ENCODE measurements at places on chromosomes 5 and 9.
A peak's percentile ranks its signal among the peaks of the same experiment; 100 is the strongest.

GRCh38 chr5:35012796-35013195, 35.0 kb downstream of the AGXT2 start:
- no peak for DNase-seq

DNA sequence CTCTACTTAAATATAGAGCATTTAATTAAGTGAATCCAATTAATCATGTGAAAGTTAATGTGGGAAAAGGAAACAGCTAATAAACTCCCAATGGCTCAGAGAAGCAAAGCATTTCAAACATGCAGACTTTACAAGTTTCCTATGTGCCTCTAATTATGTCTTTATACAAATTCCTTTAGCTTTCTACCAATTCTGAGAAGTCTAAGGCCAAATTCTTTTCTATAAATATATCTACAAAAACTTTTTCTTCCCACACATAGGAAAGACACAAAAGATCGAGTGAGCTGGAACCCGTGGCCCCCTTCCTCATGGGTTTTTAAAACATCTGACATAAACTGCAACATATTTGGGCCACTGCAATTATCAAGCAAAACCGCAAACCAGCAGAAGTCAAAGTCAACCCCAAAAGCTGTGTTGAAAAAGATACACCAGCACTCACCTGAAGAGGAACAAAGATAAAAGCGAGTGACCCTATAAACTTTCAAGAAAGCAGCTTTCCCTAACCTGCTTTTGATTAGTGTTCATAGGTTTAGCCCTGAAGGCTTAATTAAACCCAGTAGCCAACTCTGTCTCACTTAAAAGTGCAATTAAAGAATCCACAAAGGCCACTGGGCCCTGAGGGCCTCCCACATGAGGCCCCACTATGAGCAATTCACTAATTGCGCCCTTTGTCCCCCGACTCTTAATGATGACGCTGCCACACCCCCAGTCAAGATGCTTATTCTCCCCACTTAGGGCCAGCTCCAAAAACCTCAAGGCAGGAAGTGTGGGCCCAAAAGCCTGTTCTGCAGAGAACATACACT, 12.1 kb downstream of the SEMA5A start:
- no peak for DNase-seq

- no peak for DNase-seq
These were observed 2.0 kb upstream of the MZB1 start for GRCh38 chr5:139391570-139392323.

DNA sequence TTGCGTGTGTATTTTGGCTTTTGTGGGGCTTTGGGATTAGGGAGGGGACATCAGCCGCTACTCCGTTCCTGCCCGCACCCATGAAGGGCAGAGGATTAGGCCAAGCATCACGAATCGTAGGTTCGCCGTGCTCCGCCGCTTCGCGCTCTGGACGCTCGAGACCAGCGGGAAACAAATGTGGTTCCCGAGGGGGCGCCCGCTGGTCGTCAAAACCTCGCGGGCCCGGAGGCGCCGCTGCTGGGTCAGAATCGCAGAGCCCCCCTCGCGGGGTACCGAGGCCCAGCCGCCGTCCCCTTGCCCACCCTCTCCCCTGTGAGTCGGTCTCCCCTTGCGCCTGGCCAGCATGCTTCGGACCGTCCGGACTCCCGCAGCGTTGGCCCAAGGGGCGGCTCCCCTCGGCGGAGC, 2.3 kb upstream of the PAX5 start:
- no peak for DNase-seq

DNA sequence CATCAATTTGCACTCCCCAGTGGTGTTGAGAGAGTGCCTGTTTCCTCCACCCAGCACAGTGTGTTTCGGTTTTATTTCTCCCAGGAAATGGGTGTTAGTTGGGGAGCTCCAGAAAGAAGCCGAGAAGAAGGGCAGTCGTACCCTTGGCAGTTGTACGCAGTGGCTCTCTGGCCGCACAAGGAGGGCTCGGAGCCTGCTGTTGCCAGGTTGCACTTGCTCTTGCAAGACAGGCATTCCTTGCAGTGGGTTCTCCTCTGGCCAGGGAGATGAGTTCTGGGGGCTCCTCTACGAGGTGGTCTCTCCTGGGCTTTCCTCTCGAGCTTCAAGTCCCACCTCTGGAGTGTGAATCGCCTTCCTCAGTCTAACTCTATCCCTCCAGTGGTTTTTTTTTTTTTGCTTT, 29.1 kb downstream of the QRFP start:
- no peak for DNase-seq

DNA sequence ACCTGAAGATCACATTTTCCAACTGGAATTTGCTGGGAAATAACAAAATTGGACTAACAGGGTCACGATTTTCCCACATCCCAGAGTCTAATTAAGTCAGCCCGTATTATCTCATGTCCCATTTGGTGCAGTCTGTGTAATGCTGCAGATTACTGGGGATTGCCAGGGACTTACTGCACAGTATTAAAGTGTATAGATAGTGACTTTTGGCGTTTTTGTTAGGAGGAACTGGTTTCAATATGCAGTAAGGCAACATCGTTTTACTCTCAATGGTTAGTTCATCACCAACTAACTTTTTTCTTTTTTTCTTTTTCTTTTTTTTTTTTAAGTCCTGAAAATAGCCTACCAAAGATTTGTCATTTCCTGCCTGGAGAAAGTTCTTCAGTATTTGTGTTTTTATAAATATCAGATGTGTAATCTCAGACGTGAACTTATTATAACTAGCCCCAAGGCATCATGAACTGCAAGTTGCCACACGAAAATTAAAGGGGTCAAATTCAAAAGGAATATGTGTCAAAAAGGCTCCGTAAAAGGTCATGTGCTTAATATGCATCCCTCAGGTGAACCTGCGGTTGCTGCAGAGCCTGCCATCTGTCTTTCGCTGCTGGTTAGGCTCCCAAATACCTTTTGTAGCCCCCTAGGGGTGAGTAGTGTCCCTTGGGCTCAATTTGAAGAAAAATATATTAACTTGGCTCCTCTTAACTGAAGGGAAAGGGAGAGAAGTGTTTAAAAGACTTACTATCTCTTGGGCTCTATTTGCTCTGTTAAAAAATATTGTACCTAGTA, 176.7 kb upstream of the ADAMTSL1 start:
- DNase-seq: no peak

GRCh38 chr9:132969783-132970182, 8.7 kb upstream of the GFI1B start:
- no peak for DNase-seq

DNA sequence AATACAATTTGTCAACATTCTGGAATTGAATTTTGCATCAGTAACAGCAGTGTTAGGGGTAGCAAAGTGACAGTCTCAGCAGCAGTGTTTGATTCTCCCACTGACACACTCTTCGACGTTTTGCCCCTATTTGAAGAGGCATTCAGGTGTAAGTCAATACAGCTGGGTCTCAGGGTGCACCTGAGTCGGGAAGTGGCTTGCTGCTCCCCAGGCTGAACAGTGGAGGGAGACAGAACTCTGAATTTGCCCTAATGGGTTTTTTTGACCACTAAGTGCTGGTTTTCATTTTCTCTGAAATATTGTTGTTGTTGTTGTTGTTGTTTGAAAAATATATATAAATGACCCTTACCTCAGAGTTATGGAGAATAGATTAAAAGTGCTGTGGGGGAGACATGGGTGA, 223.2 kb downstream of the TLR4 start:
- no peak for DNase-seq

- DNase-seq: peak; percentile 71
These were observed at the start of gene DPP7 for GRCh38 chr9:137114613-137115393. TSS of gene DPP7 (minus strand) at chr9:137114733. CDS start at chr9:137114713, 20 bp downstream.

DNA sequence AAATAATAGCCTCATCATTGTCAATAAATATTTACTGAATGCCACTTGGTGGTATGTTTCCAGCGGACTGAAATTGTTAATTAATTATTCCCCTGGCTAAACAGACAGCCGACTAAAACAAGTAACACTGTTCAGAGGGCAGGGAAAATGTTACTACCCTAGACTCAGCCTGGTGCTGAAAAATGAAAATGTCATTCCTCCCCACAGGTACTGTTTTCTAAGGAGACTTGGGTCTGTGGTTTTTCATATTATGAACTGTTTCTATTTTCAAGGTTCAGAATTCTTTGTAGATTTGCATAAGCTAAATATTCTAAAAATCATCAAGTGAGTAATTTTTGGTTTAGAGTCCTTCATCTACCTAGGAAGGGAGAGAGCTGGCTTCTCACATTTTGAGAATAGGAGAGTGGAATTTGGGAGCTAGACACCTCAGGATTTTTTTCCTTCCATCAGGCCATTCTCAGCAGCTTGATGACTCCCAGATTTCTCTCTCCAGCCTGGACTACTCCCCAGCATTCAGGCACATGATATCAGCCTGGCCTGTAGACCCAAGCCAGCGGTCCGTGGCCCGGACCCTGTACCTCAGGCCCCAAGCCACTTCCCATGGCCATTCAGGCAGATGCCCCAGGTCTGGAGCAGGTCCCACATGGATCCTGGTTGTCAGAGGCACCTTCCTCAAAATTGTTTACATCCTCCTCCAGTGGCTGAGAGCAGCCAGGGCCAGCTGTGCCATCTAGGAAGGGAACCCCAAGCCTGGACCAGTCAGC, 24.4 kb downstream of the BHMT start:
- no peak for DNase-seq

- DNase-seq: no peak
These were observed 362.5 kb upstream of the CCNH start for GRCh38 chr5:87775228-87775627.

DNA sequence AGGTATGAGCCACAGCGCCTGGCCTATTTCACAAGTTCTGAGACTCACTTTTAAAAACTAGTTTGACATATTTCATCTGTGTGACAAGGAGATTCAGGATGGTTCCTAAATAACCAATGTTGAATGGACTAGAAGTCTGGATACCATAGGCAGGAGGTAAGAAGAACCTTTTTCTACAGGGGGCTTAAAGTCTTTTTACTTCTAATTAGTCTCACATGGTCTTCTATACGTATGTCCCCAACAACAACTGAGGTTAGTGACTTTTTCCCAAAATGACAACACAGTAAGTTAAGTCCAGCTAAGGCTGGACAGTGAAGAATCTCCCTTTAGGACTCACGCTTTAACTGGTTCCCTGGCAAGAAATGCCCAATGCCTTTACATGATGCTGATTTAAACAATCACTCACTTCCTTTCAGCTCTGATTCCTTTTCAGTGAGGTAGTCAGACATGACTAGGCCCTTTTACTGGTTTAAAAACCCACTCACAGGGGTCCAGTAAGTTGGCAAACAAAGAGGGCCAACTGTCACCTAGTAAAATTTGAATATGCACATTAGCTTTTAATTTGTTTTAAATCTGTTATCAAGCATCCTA, 12.1 kb upstream of the HAUS6 start:
- DNase-seq: no peak

GRCh38 chr5:127718181-127718580, 15.0 kb downstream of the CCDC192 start:
- no peak for DNase-seq

- DNase-seq: no peak
These were observed 169.1 kb upstream of the MAST4 start for GRCh38 chr5:66427139-66427442.

GRCh38 chr5:113264046-113264445, 170.7 kb downstream of the TSSK1B start:
- no peak for DNase-seq

DNA sequence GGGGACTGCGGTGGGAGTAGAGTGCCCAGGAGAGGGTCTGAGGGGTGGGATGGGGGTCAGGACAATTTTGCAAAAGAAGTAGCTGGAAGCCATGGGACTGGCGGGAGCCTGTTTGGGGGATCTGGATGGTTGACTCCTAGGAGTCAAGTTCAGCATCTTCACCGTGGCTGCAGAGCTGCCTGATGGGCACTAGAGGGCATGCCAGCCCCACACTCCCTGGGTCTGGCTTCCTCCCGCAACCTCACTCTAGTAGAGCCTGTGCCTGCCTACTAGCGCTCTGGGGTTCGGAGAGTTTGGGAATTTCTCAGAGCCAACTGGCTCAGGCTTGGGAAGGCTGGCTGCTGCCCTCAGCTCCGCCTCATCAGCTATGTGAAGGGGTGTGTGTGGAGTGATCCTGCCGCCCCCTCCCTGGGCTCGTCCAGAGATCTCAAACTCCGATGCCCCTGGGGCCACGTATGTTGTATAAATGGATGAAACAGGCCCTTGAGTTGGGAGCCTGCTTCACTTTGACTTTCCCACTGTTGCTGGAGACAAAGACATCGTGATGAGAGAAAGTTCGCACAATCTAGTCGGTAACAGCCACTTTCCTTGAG, 10.8 kb downstream of the TSPAN17 start:
- peak; percentile 42 for DNase-seq

DNA sequence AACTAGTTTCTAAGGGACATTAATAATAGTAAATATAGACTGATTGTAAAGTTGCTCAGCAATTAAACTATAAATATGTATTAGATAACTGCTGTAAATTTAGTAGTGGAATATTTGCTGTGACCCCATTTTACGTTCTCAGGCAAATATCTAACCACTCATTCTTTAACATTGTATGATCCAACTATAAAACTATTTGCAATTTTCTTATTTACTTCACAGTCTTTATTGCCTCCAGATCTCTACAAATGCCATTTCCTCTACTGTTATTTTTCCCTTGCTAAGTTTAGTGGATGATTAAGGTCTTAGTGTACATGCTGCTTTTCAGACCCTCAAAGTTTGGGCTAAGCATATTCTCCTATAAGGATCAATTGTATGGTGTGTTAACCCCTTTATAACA, 526.2 kb upstream of the ST8SIA4 start:
- DNase-seq: no peak

GRCh38 chr9:81116340-81117137, 572.8 kb downstream of the TLE1 start:
- DNase-seq: no peak

DNA sequence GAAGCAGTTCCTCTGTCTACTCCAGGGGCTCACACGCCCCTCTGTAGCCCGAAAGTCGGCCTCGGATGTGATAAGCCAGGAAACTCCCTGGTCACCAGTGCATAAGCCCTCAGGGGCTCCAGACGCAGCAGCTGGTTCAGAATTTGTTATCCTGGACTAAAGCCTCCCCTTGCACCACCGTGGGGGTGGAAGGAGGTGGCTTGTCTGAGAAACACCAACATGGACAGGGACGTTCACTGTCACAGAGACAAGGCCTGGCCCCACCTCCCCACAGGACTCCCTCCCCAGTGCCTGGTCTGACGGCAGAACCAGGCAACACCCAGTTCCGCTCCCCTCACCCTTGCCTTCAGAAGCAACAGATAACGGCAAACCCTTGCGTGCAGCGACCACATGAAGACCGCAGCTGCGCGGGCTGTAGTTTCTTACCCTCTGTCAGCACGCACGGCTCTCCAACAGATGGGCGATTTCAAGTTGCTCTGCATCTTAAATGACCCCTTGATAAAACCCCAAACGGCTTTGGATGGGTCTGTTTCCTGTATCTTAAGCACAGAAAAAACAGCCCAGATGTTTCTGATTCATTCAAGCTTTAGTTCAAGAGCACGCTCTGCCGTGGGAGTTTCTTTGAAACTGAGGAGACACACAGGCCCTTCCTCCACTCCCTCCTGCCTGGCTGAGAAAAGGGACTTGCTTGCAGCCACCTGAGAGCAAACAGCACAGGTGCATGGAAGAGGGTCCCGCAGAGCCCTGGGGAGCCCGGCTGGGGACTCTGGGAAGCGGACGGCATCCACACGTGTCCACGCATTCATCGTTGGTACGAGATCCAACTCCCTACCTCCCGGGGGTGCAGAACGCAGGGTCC, 44.7 kb upstream of the NKD2 start:
- DNase-seq: no peak

GRCh38 chr5:154190595-154191304, at the start of gene GALNT10:
TSS of gene GALNT10 (plus strand) at chr5:154190733. CDS start at chr5:154190867, 134 bp downstream.
- DNase-seq: peak; percentile 42

- DNase-seq: no peak
These were observed 19.7 kb downstream of the COL5A1 start for GRCh38 chr9:134661299-134661698.
